ENCODE measurements at places on chromosomes 1 and 21.

DNA sequence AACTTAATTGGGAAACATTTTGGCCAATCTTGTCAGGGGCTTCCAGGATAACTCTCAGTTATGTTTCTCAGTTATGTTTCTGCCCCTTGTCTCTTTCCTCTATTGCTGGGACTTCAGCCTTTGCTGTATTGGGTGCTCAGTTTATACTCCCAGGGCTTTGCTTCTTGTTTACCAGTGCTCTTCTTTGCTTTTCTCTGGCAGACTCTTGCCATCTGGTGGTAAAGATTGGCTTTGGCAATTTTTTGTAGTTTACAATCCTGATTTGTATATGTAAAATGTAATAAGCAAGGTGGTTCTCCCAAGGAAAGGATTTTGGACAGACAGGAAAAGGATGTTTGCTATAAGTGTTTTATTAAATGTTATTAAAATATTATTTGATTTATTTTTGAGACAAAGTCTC, 37.9 kb downstream of the FABP3 start:
- DNase-seq: peak; percentile 59

DNA sequence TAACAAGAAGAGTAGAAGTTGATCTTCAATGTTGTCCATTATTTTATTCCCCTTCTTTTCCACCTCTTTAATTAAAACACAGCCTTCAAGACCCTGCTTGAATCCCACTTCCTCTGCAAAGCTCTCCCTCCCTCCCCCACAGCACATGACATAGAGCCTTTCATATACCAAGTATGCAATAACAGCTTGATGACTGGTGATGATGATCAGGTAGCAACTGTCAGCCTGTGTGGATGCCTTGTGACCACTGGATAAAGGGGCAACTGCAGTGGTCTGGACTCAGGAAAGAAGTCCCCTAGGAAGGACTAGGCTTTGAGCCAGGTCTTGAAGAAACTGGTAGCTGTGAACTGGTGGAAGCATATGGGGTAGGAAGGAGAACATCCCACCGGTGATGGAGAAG, 53.8 kb upstream of the PRDX6 start:
- no peak for DNase-seq

DNA sequence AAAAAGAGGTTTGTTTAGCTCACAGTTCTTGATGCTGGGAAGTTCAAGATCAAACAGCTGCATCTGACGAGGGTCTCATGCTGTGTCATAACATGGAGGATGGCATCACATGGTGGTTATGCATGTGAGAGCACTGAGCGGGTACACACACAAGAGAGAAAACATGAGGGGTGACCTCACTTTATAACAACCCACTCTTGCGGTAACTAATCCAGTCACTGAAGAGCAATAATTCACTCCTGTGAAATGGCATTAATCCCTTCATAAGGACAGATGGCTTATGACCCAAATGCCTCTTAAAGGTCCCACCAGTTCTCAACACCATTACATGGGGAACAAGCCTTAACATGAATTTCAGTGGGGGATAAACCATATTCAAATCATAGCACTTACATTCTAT, 23.2 kb upstream of the CHIT1 start:
- DNase-seq: no peak

DNA sequence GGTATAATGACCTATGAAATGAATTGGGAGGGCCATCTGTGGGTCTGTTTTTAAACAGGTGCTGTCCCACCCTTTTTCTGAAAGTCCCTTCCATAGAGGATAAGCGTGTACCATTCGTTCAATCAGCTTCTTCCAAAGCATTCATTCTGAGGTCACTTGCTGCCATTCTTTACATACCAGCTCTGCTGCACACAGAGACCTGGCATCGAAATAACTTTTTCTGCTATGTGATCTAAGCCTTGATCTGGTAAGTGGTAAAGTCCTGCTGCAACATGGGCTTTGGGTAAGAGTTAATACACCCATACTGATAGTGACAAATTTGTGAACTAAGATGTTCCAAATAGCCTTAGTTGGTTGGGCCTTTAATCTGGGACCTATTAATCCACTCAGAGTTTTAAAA, 38.9 kb downstream of the DR1 start:
- peak; percentile 25 for DNase-seq

DNA sequence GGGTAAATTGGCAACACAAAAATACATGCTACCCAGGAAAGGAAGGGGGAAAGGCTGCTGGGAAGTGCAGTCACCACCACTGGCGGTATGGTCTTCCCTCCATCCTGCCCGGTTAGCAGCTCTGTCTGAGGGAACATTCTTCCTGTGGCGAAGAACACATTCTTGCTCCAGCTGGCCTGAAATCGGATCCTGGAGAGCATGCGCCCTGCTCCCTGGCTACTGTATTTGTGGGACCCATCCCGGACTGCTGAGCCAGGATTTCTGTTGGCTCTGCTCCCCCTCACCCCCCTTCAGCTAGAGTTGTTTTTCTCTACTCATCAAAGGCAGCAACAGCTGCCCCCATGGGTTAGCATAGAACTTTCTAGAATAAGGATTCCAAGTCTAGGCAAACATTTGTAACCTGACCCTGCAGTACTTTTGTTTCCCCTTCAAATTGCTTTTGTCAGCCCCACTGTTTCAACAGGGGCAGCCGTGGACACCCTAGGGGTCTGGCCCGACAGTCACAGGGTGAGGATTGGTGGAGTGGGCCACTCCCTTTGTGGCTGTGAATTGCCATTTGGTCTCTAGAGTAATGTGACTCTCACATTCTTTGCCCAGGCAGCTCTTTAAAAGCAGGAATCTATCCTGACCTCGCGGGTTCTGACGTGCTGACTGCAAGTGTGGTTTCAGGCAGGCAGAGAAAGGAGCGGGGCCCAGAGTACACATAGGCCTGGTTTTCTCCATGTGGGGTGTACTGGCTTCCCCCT, 157.7 kb downstream of the TOMM20 start:
- DNase-seq: peak; percentile 99

GRCh38 chr1:234923626-234924025, 205.0 kb downstream of the TOMM20 start:
- no peak for DNase-seq

DNA sequence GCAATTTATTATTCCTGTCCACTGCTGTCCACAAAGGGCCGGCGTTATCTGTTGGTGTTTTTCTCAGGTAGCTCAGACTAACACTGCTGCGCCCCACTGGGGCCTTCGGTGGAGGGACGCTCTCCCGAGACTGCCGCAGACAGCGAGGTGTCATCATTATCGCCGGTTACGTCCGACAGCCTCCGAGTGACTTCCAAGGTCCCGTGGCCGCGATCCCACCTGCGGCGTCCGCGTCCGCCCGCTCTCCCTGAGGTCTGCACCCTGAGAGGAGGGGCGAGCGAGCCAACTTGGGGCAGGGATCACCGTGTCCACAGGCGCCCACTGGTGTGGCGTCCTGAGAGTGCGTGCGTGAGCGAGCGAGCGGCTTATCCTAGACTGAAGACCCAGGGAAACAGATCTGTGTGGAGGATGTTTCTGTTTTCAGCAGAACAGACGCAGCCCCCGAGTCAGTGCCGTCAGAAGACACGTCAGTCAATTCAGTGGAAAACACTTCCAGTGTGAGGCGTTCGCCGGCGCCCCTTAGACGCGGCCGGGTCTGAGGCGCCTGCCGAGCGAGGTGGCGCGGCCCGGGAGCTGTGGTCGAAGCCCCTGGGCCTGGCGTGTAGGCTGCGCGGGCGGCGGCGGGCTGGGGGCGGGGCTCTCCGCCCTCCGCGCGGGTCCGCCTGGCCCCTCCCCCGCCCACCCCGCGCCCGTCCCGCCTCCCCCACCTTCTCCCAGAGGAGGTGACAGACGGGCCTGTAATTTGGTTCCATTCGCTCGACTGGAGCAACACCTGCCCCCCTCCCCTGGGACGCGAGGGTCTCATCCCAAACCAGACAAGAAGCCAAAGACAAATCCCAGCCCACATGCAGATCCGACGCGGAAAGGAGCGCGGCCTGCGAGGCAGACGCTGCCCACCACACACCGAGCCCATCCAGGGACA, 12.6 kb downstream of the NHLH2 start:
- no peak for DNase-seq

DNA sequence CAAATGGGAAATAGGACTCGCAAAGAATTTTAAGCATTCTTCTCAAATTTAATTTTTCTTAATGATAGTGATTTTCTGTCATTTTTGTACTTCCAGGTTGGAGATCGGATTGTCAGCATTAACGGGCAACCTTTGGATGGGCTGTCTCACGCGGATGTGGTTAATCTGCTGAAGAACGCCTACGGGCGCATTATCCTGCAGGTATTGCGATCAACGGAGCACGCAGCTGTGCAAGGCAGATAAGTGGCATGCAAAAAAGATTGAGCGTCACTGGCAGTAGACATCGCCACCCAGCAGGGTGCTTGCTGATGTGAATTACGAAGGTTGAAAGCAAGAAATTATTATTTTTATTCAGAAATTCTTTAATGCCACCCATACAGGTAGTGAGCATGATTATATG, 65.9 kb upstream of the L1TD1 start:
- no peak for DNase-seq

GRCh38 chr1:64361974-64362373, 108.0 kb upstream of the CACHD1 start:
- no peak for DNase-seq

GRCh38 chr21:44766818-44767354, 34.7 kb downstream of the UBE2G2 start:
- DNase-seq: no peak

- peak; percentile 53 for DNase-seq
Observed at GRCh38 chr1:157580179-157580827, 17.6 kb downstream of the FCRL4 start.

GRCh38 chr1:53061859-53062707, at the start of gene PODN:
Gene PODN, plus strand, starts transcription at chr1:53062213. Its CDS starts 7,643 bp downstream, at chr1:53069856.
- DNase-seq: peak; percentile 48

DNA sequence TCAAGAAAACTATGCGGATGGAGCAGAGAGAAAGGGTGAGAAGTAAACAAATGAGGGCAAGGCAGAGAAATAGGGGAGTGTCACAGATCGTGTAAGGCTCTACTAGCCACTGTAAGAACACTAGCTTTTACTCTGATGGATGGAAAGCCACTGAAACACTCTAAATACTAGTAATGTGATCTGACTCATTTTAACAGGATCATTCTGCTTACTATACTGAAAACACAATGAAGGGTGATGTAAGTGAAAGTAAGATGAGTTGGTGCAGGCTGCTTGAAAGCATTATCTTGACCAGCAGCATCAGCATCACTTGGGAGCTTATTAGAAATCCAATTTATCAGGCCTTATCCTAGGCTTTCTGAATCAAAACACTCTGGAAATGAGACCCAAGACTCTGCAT, 32.7 kb downstream of the TUT4 start:
- DNase-seq: peak; percentile 62

DNA sequence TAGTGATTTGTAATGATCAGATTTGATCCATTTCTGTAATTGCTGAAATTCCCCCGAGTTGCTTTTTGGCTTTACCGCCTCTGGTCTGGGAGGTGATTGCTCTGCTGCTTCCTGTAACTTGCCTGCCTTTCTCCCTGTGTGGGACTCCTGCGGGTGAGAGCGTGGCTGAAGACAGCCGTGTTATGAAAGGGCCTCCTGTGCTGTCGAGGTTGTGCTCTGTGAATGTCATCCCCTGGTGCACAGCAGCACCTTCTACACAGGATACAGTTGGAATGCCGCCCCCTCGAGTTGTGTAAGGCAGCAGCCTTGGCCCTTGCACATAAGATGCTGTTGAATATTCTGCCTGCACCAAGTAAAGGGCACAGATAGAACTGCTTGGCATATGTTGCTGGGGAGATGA, 5.9 kb downstream of the SOD1 start:
- DNase-seq: no peak

DNA sequence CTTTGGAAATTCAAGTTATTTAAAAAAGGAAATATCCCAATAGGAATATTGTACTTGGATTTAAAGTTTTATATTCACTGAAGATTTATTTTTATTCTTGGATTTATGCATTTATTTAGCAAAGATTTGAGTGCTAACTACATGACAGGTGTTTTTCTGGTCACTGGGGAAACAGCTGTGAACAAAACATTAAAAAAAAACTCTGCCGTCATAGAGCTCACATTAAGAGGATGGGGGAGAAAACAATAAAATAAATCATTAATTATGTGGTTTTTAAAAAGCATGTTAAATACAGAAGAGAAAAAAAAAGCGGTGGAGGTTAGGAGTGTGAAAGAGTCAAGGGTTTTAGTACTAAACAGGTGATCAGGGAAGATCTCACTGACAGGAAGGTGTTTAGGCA, 149.9 kb downstream of the GALNT2 start:
- DNase-seq: no peak

Measured in AG10803 (cell line).